ENCODE measurements at places on chromosomes 12 and 14.

DNA sequence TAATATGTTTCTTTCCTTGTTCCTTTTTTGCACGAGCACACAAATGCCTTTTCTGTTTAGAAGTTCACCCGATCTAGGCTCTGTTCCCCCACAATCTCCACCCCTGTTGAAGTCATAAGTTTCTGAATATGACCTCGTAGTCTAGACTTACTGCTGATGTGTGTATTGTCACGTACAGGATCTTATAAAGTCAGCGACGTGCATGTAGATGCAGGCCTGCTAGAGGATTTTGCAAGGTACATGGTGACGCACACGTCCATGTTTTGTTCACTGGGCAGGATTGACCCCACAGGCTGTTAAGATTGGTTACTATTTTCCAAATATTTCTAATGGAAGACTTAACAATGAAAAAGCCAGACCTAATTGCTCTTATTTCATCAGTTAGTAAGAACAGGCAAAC lies 46.2 kb upstream of the CCDC91 start:
- peak; percentile 50 for DNase-seq

- no peak for DNase-seq
These were observed 155.0 kb downstream of the CRADD start for GRCh38 chr12:93832131-93832530.

- DNase-seq: peak; percentile 27
These were observed 5.1 kb upstream of the PAPLN start for GRCh38 chr14:73231981-73232851.

GRCh38 chr12:99810718-99811593 lies 163.4 kb downstream of the GARIN6 start:
- peak; percentile 96 for DNase-seq

- no peak for DNase-seq
These were observed 148.8 kb upstream of the GARIN6 start for GRCh38 chr12:99498756-99499155.

DNA sequence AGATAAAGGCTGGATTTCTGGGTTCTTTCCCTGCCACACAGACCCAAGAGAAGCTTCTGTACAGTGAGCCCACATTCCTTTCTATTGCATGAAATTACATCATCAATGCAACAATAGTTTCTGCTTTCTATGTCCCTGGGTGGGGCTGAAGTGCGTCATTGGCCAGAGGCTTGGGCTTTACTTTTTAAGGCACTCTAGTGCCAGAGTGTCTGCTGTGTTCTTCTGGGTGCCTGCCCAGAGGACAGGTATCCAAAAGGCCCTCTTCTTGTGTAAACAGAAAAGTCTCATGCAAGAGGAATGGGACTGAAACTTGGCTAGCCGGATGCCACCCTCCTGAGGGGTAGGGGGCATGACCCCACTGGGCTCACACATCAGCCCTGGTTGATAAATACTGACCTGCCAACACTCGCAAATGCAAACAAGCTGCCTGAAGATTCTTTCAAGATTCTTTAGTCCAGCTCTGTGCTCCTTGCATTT lies 5.9 kb downstream of the KRT86 start:
- DNase-seq: peak; percentile 78

DNA sequence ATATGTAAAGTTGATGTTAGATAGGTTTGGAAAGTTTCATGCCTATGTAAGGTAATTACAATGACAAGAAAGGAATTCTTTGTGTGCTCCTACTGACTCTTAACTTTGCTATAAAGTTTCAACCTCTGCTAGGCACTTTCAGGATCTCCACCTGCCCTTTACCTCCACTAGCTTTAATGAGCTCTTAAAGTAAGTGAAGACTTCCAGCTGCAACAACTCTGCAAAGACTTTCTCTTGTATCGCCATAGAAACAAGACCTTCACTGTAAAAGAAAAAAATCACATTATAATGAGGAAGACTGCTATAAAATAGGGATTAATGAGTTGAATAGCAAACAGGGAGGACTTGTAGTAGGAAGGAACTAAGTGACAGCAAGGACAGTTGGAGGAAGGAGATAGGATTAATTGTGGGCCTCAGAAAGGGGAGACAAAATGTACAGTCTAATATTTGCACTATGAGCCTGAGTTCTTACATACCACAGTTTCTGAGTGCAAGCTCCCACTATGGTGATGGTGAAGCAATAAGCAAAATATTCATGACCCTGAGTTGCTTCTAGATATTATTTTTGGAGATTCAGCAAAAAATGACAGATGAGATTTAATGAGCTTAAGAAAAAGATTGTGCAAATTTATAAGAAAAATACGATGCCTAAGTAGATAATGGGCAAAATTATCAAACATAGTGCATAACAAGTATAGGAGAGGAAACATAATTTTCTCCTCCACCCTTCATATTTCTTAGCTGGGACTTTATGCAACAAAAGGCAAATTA lies 66.7 kb downstream of the DHRS2 start:
- DNase-seq: no peak

DNA sequence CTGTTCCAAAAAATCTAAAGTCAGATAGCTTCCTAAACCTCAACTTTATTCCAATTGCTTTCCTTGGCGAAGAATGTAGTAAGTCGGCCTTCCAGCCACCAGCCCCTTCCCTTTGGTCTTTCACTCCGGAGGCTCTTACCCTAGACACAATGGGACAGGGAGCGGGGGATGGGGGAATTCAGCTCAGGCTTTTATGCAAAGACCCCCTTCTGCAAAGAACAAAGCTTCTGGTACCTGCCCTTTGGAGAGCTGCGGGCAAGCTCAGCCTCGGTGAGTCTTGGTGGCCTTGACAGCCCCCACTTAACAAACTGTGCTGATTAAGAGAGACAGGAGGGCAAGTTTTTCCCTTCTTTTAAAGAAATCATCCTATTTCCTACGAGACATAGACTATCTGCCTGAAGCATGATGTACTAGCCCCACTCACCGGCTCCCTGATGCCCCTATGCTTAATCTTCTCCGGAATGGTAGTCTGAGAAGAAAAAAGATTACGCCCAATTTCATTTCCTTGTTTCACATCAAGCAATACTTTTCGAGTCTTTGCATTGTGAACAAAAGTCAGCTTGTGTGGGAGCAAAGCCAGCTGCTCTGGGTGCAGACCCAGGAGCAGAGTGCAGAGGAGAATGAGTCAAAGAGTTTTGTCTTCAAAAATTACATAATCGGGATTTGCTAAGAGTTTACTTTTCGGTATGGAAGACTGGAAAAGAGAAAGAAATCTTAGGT lies 1.5 kb upstream of the NANOG start:
- no peak for DNase-seq

GRCh38 chr12:132322206-132323132 lies 6.9 kb downstream of the GALNT9 start:
- DNase-seq: no peak

- DNase-seq: no peak
These were observed 2.7 kb upstream of the ABCD2 start for GRCh38 chr12:39622306-39622705.

GRCh38 chr14:66628636-66629035 lies 120.7 kb downstream of the GPHN start:
- DNase-seq: no peak

DNA sequence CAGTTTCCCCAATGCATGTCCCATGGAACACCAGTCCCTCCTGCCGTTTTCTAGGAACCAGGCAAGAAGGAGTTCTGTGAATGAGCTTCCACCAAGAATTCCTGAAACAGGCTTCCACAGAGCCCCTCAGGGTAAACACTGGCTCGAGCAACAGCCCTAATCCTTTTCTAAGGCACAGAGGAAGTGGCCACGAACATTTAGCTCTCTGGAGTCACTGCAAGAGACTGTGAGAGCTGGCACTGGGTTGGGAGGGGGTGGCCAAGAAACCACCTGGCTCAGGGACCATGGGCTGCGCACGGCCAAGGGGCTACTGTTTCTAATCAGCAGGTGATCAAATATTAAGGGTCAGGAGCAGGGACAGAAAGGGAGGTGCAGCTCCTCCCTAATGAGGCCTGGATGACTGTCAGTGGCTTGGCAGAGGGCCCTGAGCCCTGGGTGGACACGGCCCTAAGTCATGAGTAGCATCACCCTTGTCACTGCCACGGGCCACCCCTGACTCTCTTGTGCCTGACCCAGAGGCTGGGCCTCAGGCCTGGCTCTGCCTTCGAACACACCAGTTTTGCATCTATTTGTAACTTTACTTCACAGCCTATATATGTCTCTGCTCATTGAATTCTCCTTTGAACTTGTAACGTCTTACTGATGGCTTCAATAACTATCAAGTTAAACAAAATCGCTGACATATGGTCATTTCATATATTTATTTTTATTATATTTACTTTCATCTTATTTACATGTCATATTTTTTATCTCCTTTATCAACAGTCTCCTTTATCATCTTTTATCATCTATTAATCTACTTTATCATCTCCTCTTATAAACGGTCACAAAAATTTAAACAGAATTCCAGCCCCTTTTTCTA lies 154.0 kb downstream of the DICER1 start:
- no peak for DNase-seq

GRCh38 chr12:129075460-129076208 lies 222.4 kb downstream of the GLT1D1 start:
- no peak for DNase-seq

DNA sequence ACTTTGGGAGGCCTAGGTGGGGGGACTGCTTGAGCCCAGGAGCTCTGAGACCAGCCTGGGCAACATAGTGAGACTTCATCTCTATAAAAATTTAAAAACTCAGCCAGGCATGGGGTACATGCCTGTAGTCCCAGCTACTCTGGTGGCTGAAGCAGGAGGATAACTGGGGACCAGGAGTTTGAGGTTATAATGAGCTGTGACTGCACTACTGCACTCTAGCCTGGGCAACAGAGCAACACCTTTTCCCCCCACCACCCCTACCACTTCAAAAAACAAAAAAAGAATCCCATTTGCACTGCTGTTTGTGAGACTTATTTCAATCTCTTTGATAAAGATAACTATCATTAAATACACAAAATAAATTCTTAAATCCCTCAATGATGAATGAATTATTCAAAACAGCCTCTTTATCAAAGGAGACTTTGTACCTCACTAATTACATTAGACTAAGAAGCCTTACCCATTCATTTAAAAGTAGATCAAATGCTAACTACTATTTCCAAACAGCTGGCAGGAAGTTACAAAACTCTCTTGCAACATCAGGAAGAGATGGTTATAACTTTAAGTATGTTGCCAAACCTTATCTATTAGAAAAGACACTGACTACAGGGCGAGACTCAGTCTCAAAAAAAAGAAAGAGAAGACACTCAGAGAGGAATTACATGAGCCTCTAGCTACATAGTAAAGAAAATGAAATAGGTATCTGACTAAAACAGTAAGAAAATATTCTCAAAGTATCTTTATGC lies 14.7 kb downstream of the BLTP3B start:
- DNase-seq: no peak

DNA sequence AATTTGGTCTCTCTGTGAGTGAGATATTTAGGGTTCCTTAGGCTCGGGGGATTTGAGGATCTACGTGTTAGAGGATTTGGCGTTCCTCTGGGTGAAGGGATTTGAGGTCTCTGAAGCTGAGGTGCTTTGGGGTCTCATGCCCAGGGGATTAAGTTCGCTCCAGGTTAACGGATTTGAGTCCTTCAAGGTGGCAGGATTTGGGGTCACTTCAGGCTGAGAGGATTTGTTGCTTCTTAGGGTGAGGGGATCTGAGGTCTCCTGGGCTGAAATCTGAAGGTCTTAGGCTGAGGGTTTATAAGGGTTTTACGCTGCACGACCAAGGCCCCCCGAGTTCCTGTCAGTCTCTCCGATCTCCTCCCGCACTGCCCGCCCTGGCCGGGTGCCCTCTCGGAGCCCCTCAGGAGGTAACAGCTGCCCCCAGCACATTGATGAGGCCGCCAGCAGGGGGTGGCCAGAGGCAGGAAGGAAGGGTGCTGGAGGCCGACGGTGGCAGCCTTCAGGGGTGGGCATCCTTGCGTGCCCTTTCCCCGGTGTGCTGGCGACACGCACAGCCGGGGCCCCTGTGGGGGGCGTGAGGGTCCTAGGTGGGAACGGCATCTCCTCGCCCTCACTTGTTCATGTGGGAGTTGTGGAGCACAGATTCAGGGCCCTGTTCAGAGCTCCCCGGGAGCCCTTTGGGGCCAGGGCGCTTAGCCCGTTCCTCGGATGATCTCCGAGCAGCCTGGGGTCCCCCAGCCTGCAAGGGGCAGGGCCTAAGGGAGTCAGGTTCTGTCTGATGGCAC lies 14.3 kb downstream of the CEP170B start:
- DNase-seq: no peak

DNA sequence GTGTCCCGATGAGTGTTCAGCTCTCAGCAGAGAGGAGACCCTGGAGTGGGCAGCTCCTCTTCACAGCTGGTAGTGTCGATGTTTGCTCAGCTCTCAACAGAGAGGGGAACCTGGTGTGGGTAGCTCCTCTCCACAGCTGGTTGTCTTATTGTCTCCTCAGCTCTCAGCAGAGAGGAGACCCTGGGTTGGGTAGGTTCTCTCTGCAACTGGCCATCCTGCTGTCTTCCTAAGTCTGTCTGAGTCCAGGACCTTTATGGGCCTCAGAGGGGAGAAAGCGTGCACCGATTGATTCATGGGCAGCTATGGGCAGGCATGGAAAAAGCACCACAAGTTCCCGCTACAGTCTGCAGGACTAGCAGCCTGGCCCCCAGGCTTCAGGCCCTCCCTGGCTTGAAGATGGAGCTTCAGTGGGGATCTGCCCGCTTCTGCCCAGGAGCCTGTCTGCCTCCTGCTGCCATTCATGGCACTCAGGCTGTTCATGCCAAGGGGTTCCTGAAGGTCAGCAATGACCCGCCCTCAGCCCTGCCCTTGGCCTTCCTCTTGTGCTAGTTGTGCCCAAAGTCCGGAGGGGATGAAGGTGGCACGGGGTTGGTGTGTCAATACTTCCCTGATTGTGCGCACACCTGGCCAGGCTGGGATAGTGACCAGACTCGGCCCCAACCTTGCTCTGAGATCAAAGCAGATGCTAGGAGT lies 224.2 kb downstream of the KCNC2 start:
- DNase-seq: no peak

DNA sequence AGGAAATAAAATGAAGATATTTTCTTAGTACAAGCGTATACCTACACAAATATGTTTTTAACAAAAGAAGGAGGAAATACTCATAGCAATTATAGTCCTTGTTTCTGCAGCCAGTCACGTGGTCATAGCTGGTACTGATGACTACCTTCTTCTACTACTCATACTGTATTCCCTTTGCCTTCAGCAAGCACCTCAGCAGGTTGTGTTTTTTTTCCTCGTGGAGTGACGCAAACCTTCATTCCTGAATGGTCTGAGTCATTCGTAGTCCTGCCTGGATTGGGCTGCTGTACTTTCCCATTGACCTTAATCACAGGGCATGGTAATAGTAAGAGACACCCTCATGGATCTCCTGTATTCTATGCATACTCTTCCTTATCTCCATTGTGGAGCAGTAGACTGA lies 25.7 kb upstream of the SLC16A7 start:
- no peak for DNase-seq

- DNase-seq: no peak
These were observed 203.6 kb upstream of the DIO3 start for GRCh38 chr14:101357559-101358319.

GRCh38 chr12:10982244-10982643 lies 4.5 kb downstream of the TAS2R50 start:
- no peak for DNase-seq

GRCh38 chr14:36855396-36855795 lies 193.7 kb downstream of the PAX9 start:
- DNase-seq: no peak

GRCh38 chr14:50344876-50345563 lies 32.9 kb downstream of the DMAC2L start:
- DNase-seq: no peak
